ENCODE measurements at places on chromosomes 5 and 9.
A peak's percentile ranks its signal among the peaks of the same experiment; 100 is the strongest.

- DNase-seq: peak; percentile 75
Observed at GRCh38 chr9:107340920-107341632, 58.0 kb downstream of the RAD23B start.

- no peak for DNase-seq
Observed at GRCh38 chr5:39274398-39275085, 55.2 kb upstream of the FYB1 start.

DNA sequence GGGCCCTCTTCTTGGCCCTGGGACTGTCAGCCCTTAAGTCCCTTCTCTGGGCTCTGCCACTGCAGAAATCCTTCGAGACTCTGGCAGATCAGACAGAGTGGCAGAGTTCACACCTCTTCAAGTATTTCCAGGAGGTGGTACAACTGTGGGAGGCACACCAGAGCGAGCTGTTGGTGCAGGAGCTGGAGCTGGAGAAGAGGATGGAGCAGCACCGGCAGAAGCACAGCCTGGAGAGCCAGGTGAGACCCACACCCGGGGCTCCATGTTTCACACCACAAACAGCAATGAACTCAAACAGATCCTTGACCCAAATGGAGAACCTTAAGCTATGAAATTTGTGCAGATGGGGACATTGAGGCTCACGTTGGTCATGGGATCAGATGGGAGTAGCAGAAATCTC is 17.5 kb downstream of the CCDC180 start:
- no peak for DNase-seq

DNA sequence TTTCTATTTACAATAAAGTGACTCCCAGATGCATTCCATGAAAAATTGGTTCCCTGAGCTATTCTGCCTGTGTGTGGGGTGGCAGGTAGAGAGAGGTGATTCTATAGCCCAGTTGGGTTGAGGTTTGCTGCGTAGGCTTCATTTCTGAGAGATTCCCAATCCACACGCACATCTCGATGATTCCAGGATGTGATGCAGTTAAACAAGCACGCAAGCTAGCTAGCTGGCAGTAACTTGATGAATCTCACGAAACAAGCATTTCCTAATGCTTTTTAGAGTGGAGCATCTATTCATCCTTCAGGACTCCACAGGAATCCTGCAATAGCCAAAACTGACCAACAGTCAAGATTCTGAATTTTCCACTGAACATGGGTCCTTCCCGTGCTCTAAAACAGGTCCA is 43.8 kb upstream of the CER1 start:
- DNase-seq: no peak

GRCh38 chr9:102911185-102911584 is 83.9 kb upstream of the CYLC2 start:
- DNase-seq: no peak

DNA sequence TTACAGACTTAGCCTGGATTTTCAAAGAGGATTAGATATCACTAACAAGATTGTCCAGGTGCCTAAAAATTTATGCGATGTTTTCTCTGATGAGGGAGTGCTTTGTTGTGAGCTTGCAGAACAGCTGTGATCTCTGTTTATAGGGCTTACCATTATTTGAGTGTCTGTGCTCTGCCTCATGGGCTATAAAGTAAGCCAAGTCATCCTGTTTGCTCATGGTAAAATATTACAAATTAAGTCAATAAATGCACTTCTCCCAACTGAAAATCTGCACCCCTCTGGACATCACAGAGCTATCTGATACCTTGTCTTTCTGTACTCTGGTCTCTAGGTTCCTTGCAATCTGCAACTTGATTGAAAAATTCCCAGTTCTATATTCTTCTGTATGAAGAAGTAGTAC is 293.4 kb upstream of the ACTBL2 start:
- DNase-seq: no peak

- DNase-seq: no peak
Observed at GRCh38 chr5:168875832-168876231, 296.7 kb upstream of the PANK3 start.

DNA sequence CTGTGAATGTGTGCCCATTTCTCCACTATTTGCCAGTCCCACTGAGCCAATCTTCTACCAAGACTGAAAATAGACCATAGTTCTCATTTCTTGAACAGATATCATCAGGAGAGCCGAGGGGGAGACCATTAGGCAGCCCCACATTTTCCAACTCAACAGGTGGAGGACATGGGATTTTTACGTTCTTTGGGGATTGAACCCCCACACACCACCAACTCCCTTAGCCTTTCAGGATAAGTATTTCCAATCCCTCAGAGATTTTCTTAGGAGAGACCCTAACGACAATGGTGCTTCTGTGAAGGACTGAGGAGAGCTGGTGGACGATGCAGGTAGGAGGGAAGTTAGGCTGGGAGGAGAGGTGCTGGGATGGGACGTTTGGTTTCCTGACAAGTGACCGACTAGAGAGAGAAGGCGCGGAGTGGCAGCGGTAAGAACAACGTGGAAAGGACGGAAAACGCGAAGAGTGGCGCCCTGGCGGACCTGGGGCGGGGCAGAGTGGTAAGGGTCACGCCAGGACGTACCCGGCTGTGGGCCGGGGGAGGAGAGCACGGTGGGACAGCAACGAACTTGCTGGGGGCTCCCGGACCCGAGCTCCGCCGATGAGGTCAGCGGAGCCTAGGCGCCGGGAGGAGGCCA is 681 bp upstream of the CHSY3 start:
- DNase-seq: no peak

- no peak for DNase-seq
Observed at GRCh38 chr9:92029553-92029952, 79.5 kb upstream of the ROR2 start.

DNA sequence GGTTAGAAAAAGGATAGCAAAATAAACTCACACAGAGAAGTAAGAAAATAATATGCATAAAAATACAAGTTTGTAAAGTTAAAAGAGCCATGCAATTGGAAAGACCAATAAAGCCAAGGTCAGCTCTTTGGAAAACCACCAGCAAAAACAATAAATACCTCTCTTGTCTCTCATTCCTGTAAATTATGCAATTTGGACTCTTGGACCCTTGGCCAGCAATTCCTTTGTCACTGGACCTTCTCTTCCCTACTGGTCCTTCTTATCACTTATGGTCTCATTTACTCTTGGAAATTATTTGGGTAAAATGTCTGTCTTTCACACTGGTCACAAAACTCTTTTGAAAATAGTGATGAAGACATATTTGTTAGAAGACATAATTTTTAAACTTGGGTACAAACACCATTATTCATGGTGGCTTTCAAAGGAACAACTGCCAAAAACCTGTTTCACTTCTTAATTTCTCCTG is 379.5 kb downstream of the TMEM232 start:
- DNase-seq: no peak

- DNase-seq: no peak
Observed at GRCh38 chr5:142133330-142134206, 25.0 kb downstream of the NDFIP1 start.

DNA sequence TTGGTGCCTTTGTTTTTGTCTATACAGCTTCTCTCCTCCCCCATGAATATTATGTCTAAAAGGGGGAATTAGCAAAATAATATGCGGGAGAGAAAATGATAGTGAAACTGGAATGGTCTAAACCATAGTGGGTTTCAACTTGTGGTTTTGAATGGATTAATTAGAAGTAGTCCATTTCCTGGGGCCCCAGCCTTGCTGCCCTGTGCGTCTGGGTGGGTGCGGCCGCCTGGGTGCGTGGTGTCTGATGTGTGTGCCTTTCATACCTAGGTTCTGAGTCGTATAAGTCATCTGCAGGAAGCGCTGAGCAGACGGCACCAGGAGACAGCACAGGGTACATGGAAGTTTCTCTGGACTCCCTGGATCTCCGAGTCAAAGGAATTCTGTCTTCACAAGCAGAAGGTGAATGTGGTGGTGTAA is 120.0 kb upstream of the CACNA1B start:
- DNase-seq: no peak
